T-cell (primary cell): ENCODE measurements at places on chromosomes 16 and 17.
A peak's percentile ranks its signal among the peaks of the same experiment; 100 is the strongest.

DNA sequence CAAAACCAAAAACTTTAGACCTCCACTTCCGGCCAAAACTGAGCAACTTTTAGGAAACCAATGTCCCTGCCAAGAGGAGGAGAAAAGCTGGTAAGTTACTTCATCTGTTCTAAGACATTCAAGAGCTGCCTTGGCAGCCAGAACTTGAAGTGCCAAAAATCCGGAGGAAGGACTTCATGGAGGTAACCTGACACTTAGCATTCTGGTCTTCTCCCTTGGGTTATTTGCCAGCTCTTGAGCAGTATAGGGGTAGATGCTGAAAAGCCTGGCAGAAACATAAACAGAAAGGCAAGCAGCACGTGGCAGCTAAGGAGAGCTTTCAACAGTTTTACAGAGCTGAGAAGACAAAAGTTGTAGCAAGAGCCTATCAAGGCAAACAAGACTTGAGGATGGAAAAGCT lies 53.2 kb downstream of the CDYL2 start:
- DNase-seq = no peak

DNA sequence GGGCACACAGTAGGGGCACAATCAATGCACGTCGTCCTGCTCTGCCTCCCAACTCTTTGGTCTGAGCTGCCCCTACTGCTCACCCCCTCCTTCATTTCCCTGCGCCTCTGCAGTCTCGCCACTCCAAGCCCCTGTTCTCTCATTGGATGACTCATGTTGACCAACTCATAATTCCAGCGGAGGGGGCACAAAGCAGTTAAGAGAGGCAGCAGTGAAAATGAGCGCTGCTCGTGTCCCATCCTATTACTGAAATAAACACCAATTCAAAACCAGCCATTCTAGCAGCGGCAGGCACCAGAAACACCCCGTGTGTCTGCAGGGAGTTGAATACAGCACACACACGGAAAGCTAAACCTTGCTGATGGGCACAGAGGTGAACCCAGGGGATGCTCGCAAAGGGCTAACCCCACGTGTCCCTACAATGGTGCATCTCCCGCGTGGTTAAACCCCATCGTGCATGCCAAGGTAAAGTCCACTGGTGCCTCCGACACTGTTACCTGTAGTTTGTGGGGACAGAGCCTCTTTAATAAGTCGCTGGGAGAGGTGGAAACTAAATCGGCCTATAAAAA lies 310.4 kb downstream of the XYLT1 start:
- DNase-seq = no peak

GRCh38 chr16:88877564-88878289 lies 11.3 kb upstream of the PABPN1L start:
- DNase-seq = no peak

DNA sequence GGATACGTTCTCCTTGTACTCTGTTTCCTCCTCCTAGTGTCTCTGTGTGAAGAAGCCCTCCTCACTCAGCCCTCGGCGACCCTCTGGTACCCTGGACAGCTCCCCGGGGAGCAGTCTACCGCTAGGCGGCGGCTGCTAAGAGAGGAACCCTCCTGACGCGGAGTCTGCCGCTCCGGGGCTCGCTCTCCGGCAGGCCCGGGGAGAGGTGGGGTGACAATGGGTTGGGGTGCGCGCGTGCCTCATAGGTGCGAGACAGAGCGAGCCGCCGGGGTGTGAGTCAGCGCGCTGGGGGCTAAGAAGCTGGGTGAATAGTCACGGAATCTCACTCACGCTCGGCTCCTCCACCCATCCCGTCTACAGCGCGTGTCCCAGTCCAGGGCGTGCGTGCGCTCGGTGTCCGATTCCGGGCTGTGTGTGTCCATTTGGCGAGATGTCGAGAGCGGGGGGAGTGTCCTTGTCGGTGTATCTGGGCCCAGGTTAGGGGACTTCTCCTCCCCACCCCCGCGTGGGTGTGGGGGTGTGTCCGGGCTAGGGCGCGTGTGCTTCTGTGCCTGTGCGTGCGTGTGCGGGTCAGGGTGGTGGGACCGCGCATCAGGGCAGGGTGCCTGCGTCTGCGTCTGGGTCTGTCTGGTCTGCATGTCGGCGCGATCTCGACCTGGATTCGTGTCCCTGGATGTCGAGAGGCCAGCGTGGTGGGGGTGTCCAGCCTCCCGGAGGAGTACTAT lies 577 bp upstream of the HS3ST2 start:
- no peak for DNase-seq

- no peak for DNase-seq
Observed at GRCh38 chr16:3046641-3047386, 453 bp downstream of the MMP25 start.

DNA sequence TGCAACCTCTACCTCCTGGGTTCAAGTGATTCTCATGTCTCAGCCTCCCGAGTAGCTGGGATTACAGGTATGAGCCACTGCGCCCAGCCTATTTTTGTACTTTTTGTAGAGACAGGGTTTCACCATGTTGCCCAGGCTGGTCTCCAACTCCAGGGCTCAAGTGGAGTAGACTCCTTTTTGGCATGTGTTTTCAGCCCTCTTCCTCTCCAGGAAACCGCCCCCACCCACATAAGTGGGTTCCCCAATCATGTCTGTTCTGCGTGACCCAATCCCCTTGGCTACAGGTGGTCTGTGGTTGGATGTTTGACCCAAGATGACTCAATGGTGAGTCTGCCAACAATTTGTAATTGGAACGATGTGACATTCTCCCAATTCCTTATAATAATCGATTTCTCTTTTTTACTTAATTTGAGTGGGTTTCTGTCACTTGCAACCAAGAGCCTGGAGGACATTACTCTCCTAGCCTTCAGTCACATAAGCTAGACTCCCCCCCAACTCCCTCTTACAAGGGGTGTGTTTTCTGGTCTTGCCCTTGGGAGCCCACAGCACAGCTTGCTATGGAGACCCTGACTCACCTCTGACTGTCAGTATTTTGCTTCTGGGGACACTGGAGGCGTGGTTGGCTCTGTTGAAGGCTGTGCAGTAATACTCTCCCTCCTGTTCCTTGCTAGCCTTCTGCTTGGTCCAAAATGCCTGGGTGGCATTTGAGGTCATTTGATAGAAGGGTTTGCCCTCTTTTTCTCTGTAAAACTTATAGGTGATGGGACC lies 34.9 kb downstream of the PECAM1 start:
- DNase-seq = no peak

DNA sequence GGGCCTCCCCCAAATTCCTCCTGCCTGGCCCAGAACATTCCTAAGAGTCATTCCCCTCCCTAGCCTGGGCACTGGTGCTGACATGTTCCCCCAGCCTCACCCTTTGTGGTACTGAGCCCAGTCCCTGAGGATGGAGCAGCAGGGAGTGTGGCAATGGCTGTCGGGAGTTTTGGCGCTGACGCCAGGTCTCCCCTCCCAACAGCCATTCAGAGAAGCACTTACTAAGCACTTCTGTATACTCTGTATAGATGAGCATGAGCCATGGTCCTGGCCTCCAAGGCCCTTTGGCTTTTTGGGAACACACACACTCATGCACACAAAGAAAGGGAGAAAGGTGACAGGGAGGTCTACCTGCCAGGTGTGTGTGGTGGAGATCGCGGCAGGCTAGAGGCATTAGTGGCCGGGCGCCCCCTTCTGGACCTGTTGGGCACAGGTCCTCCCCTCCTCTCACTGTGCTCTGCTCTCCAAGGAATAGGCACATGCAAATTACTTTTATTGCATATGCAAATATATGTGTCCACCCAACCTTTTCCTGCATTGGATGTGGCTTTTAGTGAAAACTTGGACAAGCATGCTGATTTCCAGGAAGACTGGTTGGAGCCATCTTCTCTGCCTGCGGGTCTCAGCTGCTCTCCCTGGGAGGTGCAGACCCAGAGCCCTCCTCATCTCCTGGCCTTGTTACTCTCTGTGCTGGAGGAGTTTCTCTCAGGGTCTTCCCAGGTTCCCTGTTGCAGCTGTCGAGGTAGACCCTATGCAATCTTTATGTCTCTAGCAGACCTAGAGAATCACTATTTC lies 17.4 kb upstream of the C17orf107 start:
- DNase-seq = peak; percentile 66

GRCh38 chr16:86245895-86246294 lies 264.4 kb upstream of the FOXF1 start:
- no peak for DNase-seq

DNA sequence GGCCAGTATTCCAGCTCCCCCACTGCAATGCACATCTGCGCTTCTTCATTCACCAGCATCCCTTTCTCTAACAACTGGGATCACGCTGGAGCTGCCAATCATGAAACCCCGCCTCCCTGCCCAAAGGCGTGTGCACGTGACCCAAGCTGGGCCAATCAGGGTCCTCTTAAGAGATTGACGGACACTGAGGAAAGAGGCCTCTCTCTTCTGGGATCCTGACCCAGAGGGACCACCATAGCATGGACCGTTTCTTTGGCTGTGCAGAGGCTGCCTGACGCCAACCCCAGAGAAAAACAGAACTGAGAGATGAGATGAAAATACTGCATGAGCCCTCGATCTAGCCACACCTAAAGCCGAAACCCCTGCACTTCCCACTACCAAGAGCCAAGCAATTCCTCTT lies 32.0 kb downstream of the COTL1 start:
- DNase-seq = no peak
